ENCODE measurements at places on chromosomes 1 and 21.

GRCh38 chr1:101131239-101131843 is 105.5 kb upstream of the S1PR1 start:
- no peak for DNase-seq

DNA sequence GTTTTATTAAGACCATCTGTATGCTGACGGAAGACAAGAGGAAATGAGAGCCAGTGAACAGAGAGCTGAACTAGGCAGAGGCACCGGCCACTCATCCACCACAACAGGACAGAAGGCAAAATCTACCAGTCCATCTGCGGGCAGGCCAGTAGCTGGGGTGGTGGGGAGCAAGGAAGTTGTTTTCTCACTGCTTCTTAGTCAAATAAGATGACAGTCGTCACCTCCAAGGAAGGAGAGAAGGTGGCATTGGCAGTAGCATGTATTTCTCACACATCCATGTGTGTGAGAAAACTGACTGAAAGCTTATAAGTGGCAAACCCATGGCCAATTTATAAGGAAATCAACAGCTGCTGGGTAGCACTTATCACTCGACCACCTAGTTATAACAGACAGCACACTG is 8.2 kb downstream of the TTC13 start:
- no peak for DNase-seq

GRCh38 chr21:35401476-35401875 is 352.4 kb upstream of the RUNX1 start:
- DNase-seq: no peak

GRCh38 chr1:42913426-42914091 is 45.1 kb downstream of the SLC2A1 start:
- peak; percentile 91 for DNase-seq

DNA sequence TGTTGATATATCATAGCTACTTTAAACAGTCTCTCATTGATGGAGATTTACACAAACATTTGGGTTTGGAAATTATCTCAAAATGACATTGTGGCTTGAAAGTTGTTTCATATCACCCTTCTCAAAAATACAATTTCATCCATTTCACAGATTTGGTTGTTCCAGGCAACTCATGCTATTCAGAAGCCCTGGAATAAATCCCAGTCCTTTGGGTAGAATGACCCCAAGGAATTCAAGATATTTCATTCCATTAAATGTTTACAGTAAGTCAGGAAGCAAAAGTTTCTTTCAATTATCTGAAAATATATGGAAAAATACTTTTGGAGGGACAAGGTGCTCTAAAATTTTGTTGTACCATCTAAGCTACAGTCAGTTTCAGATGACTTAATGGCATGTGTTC is 27.1 kb downstream of the MPZL1 start:
- no peak for DNase-seq

GRCh38 chr1:89454845-89455521 is 69.6 kb upstream of the LRRC8B start:
- DNase-seq: peak; percentile 55

- no peak for DNase-seq
These were observed 67.6 kb upstream of the SPAG17 start for GRCh38 chr1:118252624-118253023.

DNA sequence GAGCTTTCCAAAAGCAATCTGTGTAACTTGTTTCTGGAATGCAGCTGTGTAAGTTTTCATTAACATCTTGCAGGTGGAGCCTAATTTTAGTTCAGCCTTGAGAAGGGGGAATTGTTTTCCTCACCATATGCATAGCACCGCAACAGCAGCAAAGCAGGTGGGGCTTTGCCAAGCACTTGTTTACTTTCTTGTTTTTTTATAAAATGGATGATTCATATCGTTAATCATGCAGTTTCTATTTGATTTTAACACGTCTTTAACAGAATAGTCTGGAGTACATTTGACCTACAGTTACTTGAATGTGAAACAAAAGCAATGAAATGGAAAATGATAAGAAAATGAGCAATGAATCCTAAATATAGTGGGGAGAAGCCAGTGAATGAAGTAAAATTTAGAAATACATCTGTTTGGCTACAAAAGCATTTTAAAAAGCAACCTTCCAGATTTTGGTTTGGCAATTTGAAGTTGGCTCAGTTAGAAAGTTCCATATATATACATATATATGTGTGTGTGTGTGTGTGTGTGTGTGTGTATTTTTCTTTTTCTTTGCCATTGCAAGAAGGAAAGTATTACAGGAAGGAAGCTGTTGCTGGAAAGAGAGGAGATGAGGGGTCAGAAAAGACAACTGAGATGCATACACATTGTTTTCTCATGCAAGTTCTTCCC is 119.0 kb upstream of the ADGRL2 start:
- DNase-seq: no peak

DNA sequence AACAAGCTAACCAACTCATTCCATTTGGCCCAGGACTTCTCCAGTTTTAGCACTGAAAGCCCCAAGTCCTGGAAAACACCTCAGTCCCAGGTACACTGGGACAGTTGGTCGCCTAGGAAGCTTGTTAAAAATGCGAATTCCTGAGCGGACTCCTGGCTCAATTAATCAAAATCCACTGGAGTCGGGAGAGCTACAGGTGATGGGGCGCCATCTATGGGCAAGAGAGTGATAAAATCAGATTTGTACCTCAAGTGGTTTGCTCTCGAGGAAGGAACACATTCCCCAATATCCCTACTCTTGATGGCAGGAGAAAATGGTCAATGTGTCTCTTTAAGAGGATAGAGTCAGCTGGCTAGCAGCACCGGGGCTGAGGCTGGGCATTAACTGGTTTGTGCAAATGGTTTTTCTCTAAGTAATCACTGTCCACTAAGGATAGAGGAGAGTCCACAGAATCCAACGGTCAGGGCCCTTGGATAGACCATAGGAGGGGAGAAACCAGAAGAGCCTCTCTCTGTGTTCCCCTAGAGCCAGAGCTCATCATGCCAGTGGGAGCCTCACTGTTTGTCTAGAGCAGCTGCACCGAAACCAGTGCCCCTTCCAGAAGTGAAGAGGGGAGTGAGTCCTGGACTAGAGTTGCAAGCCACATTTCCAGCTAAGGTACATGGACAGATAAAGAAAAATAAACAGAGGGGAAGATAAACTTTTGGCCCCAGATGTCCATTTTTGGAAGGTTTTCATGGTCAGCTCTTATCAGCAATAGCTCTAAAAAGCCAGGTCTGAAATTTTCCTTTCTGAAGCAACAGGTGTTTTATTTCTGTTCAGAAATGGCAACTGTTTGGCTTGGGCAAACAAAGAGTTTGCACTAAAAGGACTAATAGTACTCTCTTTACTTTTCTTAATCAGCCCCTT is 148.5 kb downstream of the TENT5C start:
- no peak for DNase-seq

DNA sequence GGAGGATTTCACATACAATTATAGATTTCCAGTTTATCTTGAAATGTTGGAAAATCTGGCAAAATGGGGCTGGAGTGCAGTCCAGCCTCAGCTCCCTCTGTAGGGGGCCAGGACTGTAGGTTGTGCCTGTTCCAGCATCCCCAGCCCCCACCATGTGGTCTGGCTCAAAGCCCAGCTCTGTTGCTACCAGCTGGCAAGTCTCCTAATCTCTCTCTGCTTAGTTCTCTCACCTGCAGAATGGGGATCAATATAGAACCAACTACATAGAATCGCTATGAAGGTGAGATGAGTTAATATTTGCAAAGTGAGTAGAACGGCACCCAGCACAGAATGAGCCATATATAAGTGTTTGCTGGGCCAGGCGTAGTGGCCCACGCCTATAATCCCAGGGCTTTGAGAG is 50.0 kb upstream of the TARDBP start:
- DNase-seq: no peak

GRCh38 chr21:25963181-25963580 is 207.4 kb downstream of the APP start:
- DNase-seq: no peak

DNA sequence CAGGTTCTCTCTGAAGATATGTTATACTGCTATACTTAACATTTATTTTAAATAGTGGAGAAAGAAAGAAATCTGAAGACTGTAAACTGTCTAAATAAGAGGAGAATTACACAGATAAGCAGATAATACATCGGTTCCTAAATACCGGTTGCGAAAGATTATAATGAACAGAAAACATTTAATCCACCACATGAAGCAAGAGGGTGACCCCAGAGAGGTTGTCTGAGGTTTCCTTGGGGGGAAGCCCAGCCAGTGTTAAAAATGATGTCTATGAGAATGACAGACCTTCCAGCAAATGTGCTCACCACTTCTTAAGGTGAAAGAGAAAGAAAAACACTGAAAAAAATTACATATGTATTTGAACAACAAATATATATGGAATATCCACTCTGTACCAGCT is 356.4 kb upstream of the KAZN start:
- no peak for DNase-seq

GRCh38 chr1:52533713-52534112 is 19.2 kb downstream of the TUT4 start:
- no peak for DNase-seq

- DNase-seq: peak; percentile 87
These were observed 13.2 kb upstream of the HMGCL start for GRCh38 chr1:23838401-23838866.

DNA sequence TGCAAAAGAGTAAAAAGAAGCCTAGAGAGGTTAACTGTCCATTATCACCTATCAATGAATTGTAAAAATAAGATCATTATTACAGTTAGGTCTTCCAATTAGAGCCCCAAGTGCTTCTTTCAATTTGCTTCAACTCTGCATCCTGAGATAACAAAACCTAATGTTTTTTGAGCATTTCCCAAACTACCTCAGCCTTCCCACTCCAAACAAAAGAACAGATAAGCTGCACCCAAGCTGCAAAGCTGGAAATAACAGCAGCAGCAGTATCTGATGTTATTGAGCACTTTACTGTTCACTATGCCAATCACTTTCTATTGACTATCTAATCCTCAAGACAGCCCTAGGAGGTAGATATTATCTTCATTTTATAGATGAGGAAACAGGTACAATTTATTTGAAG is 97.1 kb upstream of the SLFNL1 start:
- DNase-seq: no peak

DNA sequence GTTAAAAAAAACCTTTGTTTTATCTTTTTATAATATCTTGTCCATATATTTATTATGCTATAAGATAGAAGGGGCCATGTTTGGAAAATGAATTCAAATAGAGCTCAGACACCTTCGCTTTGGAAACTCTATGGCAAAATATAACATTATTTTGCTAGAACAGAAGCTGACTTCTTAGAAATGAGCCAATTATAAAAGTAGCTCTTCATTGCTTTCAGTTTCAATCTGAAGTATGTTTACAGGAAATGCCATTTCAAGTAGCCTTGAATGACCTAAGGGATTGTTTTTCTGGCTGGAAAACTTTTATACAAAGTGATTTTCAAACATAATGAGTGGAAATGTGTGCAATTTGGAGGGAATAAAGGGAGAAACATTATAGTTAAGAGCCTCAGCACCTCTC is 37.8 kb upstream of the GBP5 start:
- DNase-seq: no peak

DNA sequence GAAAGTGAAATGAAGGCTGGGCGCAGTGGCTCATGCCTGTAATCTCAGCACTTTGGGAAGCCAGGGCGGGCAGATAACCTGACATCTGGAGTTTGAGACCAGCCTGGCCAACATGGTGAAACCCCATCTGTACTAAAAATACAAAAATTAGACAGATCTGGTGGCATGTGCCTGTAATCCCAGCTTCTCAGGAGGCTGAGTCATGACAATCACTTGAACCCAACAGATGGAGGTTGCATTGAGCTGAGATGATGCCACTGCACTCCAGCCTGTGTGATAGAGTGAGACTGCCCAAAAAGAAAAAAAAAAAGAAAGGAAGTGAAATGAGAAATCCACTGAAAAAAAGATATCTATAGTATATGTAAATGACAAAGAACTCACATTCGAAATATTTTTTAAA is 439.9 kb downstream of the DISC1 start:
- no peak for DNase-seq

DNA sequence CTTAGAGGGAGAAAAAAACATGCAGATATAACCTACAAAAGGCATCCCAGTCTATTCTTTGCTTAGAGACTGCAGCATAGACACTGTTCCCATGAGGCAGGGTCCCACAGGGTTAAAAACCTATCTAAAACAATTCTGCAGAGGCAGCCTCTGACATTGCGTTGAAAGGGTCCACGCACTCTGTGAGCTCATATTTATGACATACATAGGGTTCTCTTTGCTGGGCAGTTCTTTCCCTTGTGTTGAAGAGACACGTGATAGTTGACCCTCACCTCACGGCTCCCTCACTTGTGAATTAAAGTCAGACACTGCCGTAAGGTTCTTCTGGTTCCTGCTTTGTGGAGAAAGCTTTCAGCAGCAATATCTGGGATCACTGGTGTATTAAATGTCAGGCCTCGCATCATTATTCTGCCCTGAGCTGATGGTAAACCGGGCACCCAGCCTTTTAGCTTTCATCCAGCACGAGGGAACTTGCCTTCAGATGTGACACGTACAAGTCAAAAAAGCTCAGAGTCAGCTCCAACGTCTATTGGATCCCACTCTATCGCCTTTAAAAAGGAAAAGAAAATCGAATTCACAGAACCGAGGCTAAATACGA is 52.8 kb upstream of the HNRNPU start:
- no peak for DNase-seq

- DNase-seq: no peak
These were observed 1.7 kb upstream of the IKBKE start for GRCh38 chr1:206468571-206468970.

DNA sequence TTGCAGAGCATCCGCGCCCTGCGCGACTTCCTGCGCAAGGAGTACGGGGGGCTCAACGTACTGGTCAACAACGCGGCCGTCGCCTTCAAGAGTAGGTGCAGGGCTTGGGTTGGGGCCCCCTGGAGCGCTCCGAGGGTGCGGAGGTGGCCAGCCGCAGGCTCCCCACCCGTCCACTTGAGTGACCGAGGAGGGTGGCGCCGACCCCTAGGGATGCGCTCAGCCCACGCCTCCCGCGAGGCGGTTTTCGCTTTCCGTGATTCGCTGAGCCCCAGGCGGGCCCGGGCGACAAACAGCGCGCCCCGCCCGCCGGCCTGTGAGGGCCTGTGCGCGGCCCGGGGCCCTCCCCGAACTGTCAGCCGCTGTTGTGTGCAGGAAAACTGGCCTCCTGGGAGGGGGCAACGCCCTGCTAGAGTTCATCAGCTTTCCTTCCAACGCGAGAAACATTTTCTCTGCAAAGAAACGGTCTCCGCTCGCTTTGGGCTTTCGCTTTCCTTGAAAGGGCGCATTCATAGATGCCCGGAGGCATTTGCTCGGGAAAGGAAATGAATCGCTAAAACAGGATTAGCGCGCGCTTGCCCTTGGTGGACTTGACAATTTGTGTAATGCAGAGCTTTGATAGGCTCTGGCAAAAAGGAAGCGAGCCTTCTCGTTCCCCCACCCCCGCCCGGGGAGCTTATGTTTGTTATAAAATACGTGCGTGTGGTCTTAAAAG is 668 bp downstream of the CBR3 start:
- DNase-seq: no peak

DNA sequence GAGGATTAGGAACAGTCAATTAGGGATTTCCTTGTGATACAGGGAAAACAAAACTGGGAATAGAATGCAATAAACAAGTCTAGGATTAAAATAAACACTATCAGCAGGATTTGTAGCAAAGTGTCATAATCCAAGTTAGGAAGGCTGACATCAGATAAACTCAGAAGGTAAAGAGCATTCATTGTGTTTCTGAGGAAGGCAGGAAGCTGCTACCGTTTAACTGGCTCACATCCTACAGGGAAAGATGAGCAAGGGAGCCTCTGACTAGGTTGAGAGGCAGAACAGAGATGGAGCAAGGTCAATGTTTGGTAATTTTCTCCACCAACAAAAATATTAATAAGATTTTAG is 124.7 kb downstream of the POU2F1 start:
- DNase-seq: no peak

- no peak for DNase-seq
These were observed 15.3 kb upstream of the ZNF644 start for GRCh38 chr1:91036894-91037829.

Measured in hematopoietic multipotent progenitor cell (in vitro differentiated cells).